ENCODE measurements at places on chromosomes 3 and 15. TPM values are rescaled to one million over a fixed set of nuclear protein-coding genes. Genes with fewer than 3 reads are reported as not detected.

DNA sequence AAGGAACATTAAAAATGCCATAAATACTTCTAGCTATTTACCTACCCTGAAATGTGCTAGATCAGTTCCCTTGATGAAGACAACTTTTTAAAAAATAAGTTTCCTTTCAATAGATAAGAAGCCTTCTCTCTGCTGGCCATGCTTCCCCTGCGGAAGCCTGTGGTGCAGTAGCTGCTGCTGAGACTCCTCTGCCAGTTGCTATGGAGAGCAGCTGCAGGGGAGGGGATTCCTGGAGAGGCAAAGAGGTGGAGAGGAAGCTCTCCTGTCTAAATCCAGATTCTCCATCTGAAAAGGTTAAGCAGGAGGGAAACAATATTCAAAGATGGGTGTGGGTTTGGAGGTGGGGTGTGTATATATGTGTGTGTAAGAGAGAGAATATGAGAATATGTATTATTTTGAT is 69.8 kb upstream of the BFSP2 start:
- no peak for DNase-seq

DNA sequence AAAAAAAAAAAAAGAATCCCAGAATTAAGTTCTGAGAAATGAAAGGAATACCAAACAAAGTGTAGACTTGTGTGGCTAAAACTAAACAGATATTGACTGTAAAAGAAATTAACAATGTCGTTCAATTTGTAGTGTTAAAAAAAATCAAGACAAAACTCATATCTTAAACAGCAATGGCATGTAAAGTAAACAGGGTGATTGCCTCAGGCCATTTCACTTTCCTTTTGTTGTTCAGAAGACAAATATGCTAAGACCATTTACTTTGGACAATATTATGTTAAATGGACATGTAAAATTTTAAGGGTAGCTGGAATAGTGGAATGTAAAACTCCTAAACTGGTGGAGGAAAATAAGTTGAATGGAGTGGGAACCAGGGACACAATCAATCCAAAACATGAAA is 139.1 kb downstream of the RTP4 start:
- DNase-seq = no peak

- DNase-seq = no peak
These were observed 107.5 kb upstream of the CHRM5 start for GRCh38 chr15:33860754-33861153.

DNA sequence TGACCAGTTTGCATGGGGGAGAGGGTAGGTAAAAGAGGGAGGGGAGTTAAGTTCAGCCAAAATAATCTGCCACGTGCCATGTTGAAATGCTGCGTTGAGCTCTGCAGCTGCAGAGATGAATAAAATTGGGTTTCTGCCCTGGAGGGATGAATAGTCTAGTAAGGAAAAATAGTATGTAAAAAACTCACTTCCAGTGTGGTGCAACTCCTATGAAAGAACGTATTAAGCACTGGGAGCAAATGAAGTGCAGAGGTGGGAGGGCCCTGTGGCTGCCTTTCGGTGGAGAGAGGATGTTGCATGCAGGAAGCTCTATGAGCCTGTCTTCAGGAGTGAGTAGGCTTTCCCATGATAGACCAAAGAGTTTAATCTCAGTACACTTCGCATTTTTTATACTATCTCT is 8.6 kb downstream of the CEP63 start:
- no peak for DNase-seq

GRCh38 chr15:26943866-26944265 is 27.1 kb upstream of the GABRG3 start:
- no peak for DNase-seq

DNA sequence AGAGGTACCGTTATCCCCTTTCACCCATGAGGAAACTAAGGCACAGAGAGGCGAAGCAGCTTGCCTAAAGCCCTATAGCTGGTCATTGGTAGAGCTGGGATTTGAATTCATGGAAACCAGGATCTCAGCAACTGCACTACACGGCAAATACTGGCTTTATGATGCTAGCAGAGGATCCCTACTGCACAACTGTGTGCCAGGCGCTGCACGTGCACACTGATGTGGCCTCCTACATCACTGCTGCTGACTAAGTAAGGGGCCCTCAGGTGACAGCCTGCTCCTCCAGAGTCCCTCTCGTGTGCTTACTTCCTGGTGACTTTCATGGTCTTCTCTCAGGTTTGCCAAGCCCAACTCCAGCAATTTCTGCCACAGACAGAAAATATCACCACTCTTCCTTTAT is 3.4 kb upstream of the POLG start:
- no peak for DNase-seq

DNA sequence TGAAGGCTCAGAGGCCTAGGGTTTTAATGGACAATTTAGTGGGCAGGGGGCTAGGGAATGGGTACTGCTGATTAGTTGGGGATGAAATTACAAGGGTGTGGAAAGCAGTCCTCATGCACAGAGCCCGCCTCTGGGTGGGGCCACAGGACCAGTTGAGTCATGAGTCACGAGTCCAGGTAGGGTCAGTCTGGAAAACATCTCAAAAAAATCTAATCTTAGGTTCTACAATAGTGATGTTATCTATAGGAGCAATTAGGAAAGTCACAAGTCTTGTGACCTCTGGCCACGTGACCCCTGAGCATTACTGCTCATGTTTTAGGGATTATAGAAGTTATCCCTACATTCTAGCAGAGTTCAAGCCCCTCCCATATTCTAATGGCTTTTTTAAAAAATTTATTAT is 18.6 kb upstream of the IREB2 start:
- DNase-seq = no peak

DNA sequence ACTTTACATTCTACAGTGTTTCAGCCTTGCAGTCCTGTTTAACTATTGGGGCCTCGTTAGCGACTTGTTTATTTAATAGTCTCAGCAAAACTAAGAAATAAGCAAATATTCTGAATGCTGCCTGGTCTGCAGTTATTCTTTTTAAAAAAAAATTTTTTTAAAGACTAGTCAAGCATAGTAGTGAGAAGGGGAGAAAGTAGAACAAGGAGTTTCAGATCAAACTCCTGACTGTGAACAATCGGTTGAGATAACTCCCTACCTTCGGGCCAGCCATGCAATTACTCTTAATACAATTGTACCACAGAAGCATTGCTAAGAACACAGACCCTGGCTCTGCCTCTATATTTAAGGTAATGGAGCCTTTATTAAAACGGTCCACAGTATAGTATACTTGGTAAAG is 5.8 kb upstream of the DUT start:
- DNase-seq = no peak

DNA sequence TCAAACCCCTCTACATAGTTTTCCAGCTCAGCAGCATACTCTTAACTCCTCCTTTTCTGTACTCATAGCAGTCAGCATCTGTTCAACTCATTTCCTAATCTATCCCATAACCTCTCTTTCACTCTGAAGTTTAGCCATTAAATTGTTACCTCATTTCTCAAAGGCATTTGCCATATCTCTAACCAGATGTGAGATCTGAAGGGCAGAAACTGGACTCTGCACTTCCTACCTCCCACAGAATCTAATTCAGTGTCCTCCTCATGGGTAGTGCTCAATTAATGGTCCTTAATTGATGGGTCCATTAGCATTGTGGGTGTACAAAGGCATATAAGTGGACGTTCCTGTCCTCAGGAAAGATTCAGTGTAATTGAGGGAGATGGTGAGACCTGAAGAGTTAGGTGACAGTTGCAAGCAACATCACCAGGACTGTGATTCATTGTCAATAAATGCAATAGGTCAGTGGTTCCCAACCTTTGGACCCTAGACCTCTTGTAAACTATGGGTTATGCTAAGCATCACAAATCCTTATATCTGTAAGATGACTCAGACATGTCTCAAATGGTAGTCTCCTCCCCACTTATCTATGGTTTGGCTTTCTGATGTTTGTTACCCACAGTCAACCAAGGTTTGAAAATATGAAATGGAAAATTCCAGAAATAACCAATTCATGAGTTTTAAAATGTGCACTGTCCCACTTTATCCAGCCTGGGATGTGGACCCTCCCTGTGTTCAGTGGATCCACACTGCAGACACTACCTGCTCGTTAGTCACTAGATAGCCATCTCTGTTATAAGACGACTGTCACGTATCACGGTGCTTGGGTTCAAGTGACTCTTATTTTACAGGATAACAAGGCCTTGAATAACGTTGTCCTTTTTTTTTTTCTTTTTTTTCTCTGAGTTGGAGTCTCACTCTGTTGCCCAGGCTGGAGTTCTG is 25.0 kb upstream of the UACA start:
- DNase-seq = no peak

- no peak for DNase-seq
These were observed 13.8 kb downstream of the RPL39L start for GRCh38 chr3:187125319-187126031.

GRCh38 chr15:100725121-100726069 is 123.0 kb downstream of the ASB7 start:
- no peak for DNase-seq

DNA sequence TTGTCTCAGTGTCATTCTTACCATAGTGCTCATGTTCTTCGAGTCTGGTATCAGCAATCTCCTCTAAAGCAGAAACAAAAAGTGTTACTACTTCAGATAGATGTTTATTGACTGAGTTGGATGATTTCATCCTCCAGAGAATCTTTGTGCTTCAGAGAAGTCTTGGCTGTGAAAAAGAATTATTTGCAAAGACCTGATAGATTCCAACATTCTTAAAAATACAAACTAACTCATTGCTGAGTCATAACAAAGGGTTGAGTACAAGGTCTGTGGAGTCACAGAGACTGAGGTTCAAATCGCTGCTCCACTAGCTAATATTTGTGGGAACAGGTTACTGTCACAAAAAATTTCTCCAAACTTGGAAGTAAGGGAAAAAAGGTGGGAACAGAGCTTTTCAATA is 9.0 kb upstream of the STRIT1 start:
- DNase-seq = no peak

DNA sequence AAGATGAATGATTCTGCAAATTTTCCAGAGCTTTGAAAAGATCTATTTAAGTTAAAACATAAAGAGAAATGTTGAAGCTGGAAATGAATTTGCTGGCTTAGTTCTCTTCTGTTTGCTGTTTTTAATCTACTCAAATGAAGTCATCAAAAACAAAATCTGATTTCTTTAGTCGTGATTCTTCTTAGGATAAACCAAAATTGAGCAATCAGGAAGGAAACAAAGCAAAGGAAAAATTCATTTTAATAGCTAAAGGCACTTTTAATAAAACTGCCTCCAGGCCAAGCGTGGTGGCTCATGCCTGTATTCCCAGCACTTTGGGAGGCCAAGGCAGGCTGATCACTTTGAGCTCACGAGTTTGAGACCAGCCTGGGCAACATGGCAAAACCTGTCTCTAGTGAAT is 91.2 kb downstream of the DUT start:
- no peak for DNase-seq

- DNase-seq = no peak
These were observed 621.7 kb upstream of the AGTR1 start for GRCh38 chr3:148075771-148076716.

DNA sequence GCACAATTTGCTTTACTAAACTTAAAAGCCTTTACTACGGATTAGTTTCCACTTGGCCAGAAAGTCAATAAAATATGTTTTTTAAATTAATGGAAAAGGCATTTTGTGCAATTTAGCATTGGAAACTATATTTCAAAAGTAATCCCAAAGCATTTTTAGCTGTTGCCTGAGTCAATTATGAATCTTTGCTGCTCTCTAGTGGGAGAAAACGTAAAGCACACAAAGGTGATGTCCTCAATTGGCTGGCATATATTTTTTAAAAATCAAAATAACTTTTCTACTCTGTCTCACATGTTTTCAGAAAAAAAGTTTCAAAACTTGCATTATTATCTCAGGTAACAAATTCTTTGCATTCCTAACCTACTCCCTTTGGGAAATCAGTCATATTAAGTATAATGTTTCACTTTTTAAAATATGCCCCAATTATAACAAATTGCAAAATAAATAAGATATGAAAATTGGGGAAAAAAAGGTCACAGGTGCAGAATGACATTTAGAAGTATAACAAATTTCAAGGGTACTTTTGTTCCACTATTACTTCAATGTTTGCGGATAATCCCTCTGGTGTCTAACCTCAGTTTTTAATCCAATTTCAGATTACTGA is 47.2 kb upstream of the TEX55 start:
- no peak for DNase-seq

DNA sequence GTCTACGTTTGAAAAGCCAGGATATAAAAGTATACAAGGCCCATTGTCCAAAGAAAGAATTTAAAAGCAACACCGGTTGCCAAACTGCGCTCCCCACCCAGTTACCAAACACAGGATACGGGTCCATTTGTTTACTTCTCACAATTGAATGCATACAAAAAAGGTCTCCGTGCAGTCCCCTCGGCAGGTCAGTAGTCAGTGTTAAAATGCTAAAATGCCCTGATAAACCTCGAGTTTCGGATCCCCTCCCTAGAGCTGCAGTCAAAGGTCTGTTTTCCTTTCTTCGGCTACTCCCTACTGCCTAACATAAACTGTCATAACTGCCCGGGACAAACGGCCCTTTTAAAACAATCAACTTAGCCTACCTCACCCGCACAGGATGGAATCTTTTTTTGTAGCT is 534.6 kb downstream of the FOXP1 start:
- no peak for DNase-seq

GRCh38 chr3:144141496-144141895 is 169.9 kb downstream of the DIPK2A start:
- DNase-seq = no peak

GRCh38 chr3:125116311-125117080 is 60.7 kb upstream of the HEG1 start:
- no peak for DNase-seq

- DNase-seq = no peak
These were observed 15.0 kb downstream of the ARL14 start for GRCh38 chr3:160691962-160692361.

DNA sequence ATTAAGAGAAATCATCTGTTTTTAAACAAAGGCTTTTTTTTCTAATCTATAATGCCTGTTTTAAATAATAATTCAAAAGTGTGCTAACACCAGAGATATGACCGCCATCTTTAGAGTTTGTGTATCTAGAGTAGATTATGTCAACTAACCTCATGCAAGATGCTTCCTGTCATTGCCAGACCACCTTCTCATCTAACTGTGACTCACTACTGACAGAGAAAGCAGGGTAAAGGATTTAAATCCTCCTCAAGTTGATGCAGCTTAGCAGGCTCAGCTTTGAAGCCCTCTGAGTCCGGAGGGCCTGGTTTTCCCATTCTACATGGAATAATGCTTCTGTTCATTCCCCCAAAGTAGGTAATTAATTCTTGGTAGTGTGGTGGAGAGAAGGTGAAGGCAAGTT is 108.5 kb downstream of the ECT2 start:
- DNase-seq = no peak

ADGRG7 gene
- total RNA-seq = not detected

TTC21A gene
- 4.1 TPM for total RNA-seq

PLA2G4D gene
- total RNA-seq = not detected

CLN6 gene
- 8.1 TPM for total RNA-seq

APBA2 gene
- total RNA-seq = 123 TPM

ACSBG1 gene
- 0.05 TPM for total RNA-seq

TGM5 gene
- not detected for total RNA-seq

CLDN11 gene
- total RNA-seq = not detected

DUOXA1 gene
- 0.44 TPM for total RNA-seq

PIK3R4 gene
- total RNA-seq = 14.5 TPM

GRIP2 gene
- not detected for total RNA-seq

DPPA2 gene
- not detected for total RNA-seq

CBLB gene
- 124 TPM for total RNA-seq

Measured in CD4-positive, alpha-beta T cell (primary cell).